Activated CD8-positive, alpha-beta memory T cell treated with anti-CD3 and anti-CD28 coated beads for 1 hour (primary cell): ENCODE measurements at places on chromosomes 7 and 10.

- no peak for DNase-seq
Measured at GRCh38 chr10:15794569-15794968, 65.7 kb downstream of the MINDY3 start.

- DNase-seq, result no peak
Measured at GRCh38 chr7:105655067-105655466, 73.8 kb upstream of the EFCAB10 start.

GRCh38 chr7:20264623-20265022 lies 47.4 kb upstream of the MACC1 start:
- no peak for DNase-seq

DNA sequence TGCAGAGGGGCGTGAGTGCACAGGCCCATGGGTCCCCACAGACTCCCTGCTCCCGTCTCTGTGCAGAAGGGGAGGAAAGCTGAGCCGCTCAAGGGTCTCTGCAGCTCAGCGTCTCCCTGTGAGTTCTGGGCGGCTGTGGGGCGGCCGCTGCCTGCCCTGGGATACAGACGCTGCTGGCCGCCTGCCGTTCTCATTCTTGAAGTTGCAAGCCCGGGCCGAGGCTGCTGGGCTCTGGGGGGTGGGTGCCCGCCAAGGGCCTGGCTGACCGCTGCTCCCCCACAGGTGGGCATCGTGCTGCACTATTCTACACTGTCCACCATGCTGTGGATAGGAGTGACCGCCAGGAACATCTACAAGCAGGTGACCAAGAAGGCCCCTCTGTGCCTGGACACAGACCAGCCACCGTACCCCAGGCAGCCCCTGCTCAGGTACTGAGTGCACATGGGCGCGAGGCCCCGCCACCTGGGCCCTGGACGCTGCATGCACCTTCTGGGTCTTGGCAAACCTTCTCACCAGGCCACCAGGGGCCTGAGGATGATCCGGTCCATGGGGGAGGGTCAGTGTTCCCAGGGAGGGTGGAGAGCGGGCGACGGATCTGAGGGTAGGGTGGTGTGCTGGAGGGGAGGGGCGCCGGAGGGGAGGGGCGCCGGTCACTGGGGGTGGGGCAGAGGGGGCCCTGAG lies 14.8 kb downstream of the ADGRA1 start:
- DNase-seq, result no peak

DNA sequence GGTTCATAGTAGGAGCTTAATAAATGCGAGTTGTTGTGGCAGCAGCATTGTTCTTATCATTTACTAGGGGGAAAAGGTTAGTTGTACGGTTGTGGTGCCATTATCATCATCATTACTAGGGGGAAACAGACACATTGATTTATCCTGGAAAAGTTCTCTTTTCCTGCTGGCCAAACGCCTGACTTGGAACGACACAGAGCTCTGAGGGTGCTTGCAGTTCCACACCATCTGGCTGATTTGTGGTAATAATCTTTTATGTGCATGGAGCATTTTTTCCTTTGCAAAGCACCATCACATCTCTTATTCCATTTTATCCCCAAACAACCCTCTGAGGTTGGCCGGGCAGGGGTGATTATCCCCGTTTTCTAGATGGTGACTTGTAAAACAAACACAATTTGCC lies 219.4 kb downstream of the BUB3 start:
- no peak for DNase-seq

DNA sequence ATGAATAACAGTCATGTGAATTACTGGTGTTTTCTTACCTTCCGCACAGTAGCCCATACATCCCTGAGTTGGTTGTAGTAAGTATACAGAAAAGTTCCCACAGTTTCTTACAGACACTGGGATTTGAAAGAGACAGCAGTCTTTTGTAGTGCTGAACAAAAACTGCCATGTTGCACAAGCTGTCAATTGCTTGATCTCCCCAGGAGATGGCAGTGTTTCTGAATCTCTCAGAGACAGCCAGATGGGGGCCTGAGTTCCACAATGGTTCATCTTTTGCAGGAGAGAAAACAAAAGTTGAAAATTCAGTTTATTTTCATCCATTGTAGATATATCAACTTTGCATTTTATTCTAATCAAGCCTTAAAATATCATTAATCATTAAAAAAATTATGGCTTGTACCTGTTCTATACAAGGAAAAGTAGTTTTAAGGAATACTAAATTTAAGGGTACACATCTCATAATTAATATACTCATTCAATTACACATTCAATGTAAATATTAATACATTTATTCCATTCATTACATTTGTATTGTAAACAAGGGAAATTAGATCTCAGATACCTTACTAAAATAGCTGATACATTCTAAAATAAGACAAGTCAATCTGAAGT lies 14.5 kb downstream of the VWDE start:
- no peak for DNase-seq

DNA sequence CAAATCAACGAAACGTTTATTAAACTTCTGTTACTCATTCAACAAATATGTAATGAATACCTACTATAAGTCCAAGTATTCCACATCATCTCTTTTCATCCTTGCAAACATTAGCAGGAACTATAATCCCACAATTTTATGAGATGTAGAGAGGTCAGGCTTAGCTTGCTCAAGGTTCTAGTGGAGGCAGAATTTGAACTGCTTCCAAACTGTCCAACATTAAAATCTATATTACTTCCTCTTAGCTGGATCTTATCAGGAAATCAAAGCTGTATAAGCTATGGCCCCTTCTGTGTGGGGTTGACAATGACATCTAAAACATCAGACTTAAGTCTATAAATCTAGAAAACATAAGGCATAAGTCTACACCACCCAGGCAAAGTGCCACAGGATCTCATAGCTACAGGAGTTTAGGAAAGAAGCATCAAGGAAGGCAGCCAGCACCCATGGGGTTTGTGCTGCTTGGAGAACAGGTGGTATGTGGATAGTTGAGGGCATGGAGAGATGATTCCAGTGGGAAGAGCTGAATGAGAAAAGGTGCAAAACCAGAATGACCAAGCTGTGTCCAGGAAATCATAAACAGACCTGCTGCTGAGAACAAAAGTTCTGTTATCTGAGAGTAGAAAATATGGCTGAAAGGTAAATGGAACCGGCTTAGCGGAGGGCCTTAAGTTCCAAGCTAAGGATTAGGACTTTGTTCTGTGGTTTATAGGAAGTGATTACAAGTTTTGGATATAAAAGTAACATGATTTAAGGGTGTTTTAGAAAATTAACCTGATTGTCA lies 34.5 kb downstream of the PAPSS2 start:
- DNase-seq, result no peak

DNA sequence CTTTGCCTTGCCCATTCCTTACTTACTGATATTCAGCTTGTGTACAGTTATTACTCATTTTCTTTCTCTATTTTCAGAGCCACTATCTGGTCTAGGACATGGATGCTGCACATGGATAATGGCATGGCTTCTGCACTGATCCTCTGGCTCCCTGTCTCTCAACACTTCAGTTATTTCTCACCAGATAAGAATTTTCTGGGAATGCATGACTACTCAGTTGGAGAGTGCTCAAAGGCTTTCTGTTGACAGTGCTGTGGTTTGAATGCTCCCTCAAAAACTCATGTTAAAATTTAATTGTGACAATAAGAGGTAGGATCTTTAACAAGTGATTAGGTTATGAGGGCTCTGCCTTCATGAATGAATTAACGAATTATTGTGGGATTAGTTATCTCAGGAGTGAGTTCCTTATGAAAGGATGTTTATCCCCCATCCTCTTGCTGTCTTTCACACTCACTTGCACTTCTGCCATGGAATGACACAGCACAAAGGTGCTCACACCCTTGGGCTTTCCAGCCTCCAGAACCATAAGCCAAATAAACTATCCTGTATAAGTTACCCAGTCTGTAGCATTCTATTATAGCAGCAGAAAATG lies 16.1 kb upstream of the PIK3CG start:
- DNase-seq, result no peak

GRCh38 chr7:45670227-45670626 lies 96.1 kb downstream of the ADCY1 start:
- no peak for DNase-seq

GRCh38 chr10:77681839-77682238 lies 44.2 kb upstream of the KCNMA1 start:
- DNase-seq, result no peak

DNA sequence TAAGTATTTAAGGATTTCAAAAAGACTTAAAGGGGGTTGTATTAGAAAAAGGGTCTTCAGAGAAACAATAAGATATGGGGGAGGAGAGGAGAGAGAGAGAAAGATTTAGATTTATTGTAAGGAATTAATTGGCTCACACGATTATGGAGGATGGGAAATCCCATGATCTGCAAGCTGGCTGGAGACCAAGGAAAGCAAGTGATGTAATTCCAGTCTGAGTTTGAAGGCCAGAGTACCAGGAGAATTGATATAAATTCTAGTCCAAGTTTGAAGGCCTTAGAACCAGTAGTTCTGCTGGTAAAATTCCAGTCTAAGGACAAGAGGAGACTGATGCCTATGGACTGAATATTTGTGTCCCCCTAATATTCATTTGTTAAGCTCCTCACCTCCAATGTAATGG lies 20.6 kb upstream of the SLC13A1 start:
- DNase-seq, result no peak

DNA sequence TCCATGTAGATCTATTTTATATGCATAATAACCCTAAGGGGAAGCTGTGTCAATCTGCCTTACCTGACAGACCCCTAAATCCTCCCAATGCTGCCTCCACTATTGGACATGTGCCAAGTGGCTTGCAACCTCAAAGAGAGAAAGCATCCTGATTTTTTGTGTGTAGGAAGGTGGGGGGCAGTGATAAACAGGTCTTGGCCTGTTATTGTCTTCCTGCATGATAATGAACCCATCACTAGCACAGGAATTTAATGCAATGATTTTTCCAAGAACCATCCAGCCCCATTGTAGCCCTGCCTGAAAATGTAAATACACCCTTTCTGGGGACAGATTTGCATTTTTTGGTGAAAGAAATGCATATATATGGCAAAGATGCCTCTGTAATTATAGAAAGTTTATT lies 850.2 kb downstream of the LRMDA start:
- no peak for DNase-seq

GRCh38 chr10:60167050-60167449 lies 222.6 kb downstream of the ANK3 start:
- DNase-seq, result no peak

GRCh38 chr10:9036711-9037204 lies 982.3 kb downstream of the GATA3 start:
- DNase-seq, result no peak

GRCh38 chr10:110797416-110797815 lies 74.3 kb upstream of the PDCD4 start:
- DNase-seq, result no peak

- no peak for DNase-seq
Measured at GRCh38 chr10:69864321-69864720, 62.6 kb downstream of the COL13A1 start.

GRCh38 chr7:138663725-138664710 lies 37.1 kb downstream of the SVOPL start:
- DNase-seq, result no peak

DNA sequence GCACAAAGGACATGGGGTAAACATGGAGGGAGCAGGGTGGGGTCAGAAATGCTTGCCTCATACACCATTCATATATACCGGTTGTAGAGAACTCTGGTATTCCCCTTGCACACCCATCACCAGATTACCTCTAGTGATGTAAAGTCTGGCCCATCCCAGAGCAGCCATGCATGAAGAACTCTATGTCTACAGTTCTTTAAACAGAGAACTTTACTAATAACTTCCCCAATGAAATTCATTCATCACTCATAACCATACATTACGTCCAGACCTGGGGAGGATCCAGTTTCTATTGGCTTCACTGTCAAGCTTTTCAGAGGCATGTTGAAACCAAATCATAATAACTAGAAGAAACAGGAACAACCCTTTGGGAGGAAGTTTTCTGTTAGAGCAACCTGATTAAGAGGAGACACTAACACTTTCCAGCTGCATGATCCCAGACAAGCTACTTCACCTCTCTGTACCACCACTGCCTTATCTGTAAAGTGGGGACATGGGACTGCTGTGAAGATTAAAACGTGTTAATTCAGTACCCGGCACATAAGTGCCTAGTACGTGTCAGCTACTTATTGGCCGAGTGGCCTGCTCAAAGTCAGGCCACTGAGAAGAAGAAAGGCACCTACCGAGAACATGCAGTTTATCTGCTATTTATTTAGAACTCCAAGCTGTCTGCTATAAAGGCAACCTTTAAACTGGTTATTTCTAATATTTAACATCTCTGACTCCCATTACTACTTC lies 59.7 kb downstream of the IGF2BP3 start:
- no peak for DNase-seq

GRCh38 chr10:69411476-69411875 lies 5.2 kb downstream of the TACR2 start:
- DNase-seq, result no peak

GRCh38 chr7:99579956-99580777 lies 17.9 kb upstream of the TMEM225B start:
- DNase-seq, result peak; percentile 47

DNA sequence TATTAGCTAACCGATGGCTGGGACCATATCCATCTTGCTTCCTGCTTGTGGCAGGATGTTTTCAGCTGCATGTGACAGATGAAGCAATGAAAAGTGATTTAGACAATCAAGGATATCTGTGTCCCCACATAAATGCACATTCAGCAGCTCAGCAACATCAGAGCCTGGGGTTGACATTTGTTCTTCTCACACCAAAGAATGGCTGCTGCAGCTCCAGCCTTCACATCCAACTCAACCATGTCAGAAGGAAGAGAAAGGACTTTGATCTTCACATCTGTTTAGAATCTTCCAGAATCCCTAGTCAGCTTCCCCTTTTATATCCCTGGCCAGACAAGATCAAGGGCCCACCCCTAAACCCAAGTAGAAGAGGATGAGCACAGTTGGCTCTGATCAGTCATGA lies 11.9 kb upstream of the FRMPD2 start:
- no peak for DNase-seq

DNA sequence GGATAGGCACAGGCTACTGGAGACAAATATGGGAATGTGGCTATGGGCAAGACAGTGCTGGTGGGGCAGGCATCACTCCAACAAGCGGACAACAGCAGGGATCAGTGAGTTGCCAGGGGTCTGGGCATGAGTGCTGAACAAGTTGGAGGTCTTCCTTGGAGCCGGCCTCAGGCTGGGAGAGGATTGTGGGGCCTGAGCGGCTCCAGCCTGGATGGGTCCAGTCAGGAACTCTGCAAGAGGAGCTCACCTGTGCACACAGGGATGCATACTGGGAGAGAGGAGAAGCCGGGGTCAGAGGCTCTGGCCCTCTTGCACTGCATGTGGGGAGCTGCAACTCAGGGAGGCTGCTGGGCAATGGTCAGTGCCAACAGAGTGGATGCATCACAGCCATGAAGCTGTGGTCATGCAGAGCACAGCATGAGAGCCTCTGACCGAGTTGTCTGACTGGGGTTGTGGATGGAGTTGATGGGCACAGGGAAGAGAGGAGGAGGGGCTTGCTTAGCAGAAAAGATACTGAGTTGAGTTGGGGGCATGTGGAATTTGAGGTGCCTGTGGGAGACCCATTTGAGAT lies 204.0 kb upstream of the ZNF32 start:
- DNase-seq, result no peak

GRCh38 chr7:18901351-18901750 lies 216.1 kb downstream of the TWIST1 start:
- DNase-seq, result no peak

- no peak for DNase-seq
Measured at GRCh38 chr7:51620706-51621105, 304.1 kb upstream of the COBL start.

- no peak for DNase-seq
Measured at GRCh38 chr7:156568258-156568657, 72.3 kb upstream of the RNF32 start.

GRCh38 chr7:76189276-76189675 lies 12.4 kb upstream of the SRRM3 start:
- DNase-seq, result no peak

- no peak for DNase-seq
Measured at GRCh38 chr7:143126146-143126545, 5.7 kb upstream of the PIP start.
